Stimulated activated CD4-positive, alpha-beta T cell treated with anti-CD3 and anti-CD28 coated beads, TNF-alpha, amount 100 ng/mL, for 1 hour (primary cell): ENCODE measurements at places on chromosomes 2 and 18.

- DNase-seq: no peak
Measured at GRCh38 chr2:78681386-78681785, 344.1 kb upstream of the REG3G start.

DNA sequence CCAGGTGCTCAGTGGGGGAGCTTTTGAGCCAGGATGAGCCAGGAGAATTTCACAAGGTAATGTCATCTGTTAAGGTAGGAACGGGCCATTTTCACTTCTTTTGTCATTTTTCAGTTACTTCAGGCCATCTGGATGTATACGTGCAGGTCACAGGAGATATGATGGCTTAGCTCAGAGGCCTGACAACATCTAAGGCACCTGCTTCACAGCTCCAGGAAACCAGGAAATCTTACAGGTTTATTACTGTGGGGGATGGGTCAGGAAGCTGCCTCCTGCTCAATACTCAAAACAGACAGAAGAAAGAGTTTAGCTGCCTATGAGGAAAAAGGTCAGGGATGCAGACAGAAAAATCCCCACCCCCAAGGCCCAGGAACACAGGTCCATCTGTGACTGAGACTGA lies 364.3 kb upstream of the LRP1B start:
- DNase-seq: no peak

GRCh38 chr2:71313016-71313766 lies 18.4 kb upstream of the ZNF638 start:
- DNase-seq: no peak

DNA sequence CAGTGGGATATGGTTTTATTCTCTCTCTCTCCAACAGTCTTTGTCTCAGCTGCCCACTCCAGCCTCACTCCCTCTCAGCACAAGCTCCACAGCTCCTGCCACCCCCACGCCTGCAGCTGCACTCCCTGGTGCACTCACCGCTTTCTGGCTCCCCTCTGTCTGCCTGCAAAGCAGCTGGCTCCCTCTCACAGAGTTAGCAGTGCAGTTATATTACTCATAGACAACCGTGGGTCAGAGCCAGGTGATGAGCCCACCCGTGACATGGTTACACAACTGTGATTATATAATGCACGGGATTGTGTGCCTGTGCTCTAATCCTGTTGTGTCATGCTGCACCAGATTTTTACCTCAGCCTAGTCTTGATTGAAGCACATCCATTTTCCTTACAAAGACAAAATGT lies 276.9 kb upstream of the CHAC2 start:
- DNase-seq: no peak
